ENCODE measurements at places on chromosomes 2 and 18. TPM values are rescaled to one million over a fixed set of nuclear protein-coding genes. Genes with fewer than 3 reads are reported as not detected.

DNA sequence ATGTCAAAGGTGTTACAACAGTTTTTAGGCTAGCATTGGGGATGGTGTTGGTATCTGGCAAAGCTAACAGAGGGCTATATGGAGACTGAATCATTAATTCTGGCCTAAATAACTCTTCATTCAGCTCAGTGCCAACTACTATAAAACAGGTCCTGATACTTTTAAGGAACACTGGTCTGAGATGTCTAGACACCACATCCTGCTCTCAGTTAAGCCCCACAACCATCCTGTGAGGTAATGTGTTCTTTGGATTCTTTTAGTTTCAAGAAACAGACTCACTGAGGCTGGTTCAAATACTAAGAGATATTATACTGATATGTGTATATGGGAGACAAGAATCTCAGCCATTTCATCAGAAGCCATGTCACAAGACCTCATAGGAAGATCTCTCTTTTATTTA is 14.2 kb upstream of the HK2 start:
- no peak overlapping the region for H3K4me3 ChIP-seq
- peaks cover 8% of the 10 kb centered on the region for H3K27me3 ChIP-seq
- no peak overlapping the region for H3K27ac ChIP-seq
- H3K36me3 ChIP-seq, result no peaks in the 10 kb centered on the region
- DNase-seq, result no peak

- DNase-seq, result no peak
- peaks cover 16% of the 10 kb centered on the region for H3K4me1 ChIP-seq
- no peak overlapping the region for H3K27ac ChIP-seq
- H3K4me3 ChIP-seq, result no peak overlapping the region
- H3K36me3 ChIP-seq, result no peaks in the 10 kb centered on the region
These were observed 804.3 kb downstream of the RNF144A start for GRCh38 chr2:7721413-7721995.

Gene TMEM131
- total RNA-seq, result 57.1 TPM

DNA sequence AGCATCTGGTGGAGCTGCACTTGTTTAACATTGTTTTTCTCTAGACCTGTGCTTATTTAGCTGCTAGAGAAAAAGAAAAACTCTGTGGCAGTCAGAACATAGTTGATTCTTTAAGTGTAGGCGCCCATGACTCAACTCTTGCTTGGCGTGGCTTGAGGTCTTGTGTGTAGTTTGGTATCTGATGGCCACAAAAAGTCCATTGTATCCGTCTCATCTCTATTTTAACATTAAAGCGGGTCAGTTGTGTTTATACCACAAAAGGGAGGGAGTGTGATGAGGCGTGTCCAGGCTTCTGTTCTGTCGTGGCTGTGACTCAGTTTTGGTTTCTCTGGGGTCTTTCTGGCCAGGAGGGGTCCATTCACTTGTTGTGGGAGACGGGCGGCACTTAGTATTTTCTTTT is 24.2 kb upstream of the UGT1A8 start:
- no peak overlapping the region for H3K27ac ChIP-seq
- peaks cover 9% of the 10 kb centered on the region for H3K27me3 ChIP-seq
- H3K4me3 ChIP-seq, result no peak overlapping the region
- H3K36me3 ChIP-seq, result no peaks in the 10 kb centered on the region
- no peaks in the 10 kb centered on the region for H3K4me1 ChIP-seq

GRCh38 chr2:218130377-218130776 is 4.5 kb downstream of the CXCR2 start:
- no peak overlapping the region for H3K4me3 ChIP-seq
- no peaks in the 10 kb centered on the region for H3K36me3 ChIP-seq
- peaks cover 24% of the 10 kb centered on the region for H3K27me3 ChIP-seq
- no peaks in the 10 kb centered on the region for H3K4me1 ChIP-seq
- no peak for DNase-seq
- H3K27ac ChIP-seq, result no peak overlapping the region

Gene PPM1B
- total RNA-seq, result 60.8 TPM

Gene NAT8
- total RNA-seq, result not detected

DNA sequence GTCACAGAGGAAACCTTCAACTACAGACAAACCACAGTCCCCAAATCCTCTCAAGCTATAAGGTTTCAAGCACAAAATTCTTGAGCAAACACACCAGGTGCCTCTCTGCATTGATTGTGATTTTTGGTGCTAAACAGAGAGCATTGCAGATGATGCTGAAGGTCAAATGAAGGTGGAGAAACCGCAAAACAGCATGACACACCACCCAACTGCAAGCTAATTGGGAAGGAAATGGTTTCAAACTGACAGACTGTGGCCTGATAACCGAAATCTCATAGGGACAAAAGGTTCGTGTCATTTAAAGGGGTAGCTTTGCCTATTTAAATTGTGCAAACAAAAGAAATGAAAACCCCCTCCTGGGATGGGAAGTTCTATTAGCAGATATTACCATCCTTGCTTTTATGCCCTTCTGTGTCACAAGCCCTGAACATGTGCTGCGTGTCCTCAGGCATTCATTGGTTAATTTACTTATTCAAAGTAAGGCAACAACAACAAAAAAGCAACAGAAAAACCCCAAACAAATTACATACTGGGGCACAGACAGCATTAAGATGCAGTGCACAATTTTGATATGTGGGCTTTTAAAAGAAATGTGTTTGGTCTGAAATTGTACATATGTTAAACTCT is 154.9 kb downstream of the AQP4 start:
- H3K4me1 ChIP-seq, result peaks cover 32% of the 10 kb centered on the region
- no peak overlapping the region for H3K27ac ChIP-seq
- no peak overlapping the region for H3K4me3 ChIP-seq
- no peaks in the 10 kb centered on the region for H3K36me3 ChIP-seq
- no peak for DNase-seq
- H3K27me3 ChIP-seq, result no peaks in the 10 kb centered on the region

DNA sequence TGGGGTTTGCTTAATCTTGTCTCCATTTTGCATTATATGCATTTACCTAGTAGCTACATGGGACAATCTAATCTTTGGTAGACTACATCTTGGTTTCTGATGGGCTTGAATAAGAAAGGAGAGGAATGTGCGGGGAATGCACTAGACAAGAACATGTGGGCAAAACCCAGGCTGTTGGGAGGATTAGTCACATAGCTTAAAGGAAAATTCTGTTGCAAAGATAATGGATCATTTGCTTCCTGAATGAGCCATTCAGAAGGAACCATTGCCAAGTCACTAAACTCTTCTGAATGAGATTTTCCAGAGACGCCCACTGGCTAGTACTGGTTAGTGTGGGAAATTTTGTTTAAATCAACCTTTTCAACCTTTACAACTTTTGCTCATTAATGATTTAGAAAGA is 84.8 kb downstream of the OSBPL6 start:
- H3K4me3 ChIP-seq, result no peak overlapping the region
- no peak for DNase-seq
- H3K27ac ChIP-seq, result no peak overlapping the region

- no peak overlapping the region for H3K4me3 ChIP-seq
- H3K27ac ChIP-seq, result no peak overlapping the region
- H3K4me1 ChIP-seq, result no peaks in the 10 kb centered on the region
- no peaks in the 10 kb centered on the region for H3K36me3 ChIP-seq
- DNase-seq, result no peak
These were observed 6.6 kb downstream of the NT5DC4 start for GRCh38 chr2:112727276-112728028.

DNA sequence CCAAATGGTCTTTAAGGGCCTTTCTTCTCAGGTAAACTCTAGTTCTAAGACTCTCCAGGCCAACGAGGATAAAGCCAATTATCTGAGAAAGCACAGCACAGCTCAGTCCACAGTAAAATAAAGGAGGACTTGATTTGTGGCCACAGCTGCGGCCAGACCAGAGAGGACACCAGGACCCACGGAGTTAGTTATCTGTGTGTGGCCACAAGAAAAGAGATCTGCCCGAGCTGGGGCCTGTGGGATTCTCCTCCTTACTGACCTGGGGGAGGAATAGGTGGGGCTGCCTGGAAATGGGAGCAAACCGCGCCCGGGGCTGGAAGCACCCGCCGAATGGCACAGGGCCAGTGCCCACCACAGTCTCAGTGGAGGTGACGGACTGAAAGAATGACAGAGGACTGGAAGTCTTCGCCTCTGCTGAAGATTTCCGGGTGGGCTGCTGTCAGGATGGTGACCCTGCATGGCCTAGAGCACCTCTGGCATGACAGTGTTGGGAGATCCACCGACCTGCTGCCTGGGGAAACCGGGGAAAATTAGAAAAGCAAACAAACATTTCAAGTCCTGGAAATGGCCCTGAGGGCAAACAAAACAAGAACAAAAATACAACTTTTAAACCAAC is 13.3 kb downstream of the PROC start:
- H3K36me3 ChIP-seq, result no peaks in the 10 kb centered on the region
- DNase-seq, result no peak
- no peak overlapping the region for H3K4me3 ChIP-seq
- H3K4me1 ChIP-seq, result peaks cover 2% of the 10 kb centered on the region
- peak overlapping the region; percentile 1 for H3K27ac ChIP-seq

Gene TMEM150A
- 26.0 TPM for total RNA-seq

Gene DLGAP1
- total RNA-seq, result 16.7 TPM

- peaks cover 22% of the 10 kb centered on the region for H3K27me3 ChIP-seq
- no peak for DNase-seq
- no peaks in the 10 kb centered on the region for H3K4me1 ChIP-seq
- no peak overlapping the region for H3K27ac ChIP-seq
- no peaks in the 10 kb centered on the region for H3K36me3 ChIP-seq
These were observed 229.4 kb downstream of the ZNF516 start for GRCh38 chr18:76265497-76266235.

Gene CPO
- not detected for total RNA-seq

GRCh38 chr2:116452651-116453050 is 1361.8 kb upstream of the DDX18 start:
- H3K4me3 ChIP-seq, result no peak overlapping the region
- H3K4me1 ChIP-seq, result peaks cover 3% of the 10 kb centered on the region
- DNase-seq, result no peak

DNA sequence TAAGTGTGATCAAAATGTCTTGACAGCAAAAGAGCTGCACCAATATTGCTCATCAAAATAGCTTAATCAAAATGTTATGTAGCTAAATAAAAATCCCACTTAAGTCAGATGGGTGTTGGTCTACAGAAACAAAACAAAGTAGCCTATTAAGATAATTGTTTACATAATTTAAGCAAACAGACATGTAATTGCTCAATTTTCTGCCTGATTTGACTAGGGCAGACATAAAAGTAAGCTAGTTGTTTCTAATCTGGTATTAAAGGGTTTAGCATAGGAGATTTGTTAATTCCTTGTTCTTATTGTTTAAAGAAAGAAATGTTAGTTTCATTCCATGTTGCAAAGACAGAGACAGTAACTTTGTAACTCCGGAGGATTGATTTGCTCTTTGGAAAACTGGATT is 11.5 kb upstream of the FEZ2 start:
- no peaks in the 10 kb centered on the region for H3K27me3 ChIP-seq
- H3K4me3 ChIP-seq, result no peak overlapping the region
- H3K27ac ChIP-seq, result no peak overlapping the region
- no peaks in the 10 kb centered on the region for H3K36me3 ChIP-seq
- H3K4me1 ChIP-seq, result no peaks in the 10 kb centered on the region
- DNase-seq, result no peak

Gene SERPINB3
- total RNA-seq, result not detected

DNA sequence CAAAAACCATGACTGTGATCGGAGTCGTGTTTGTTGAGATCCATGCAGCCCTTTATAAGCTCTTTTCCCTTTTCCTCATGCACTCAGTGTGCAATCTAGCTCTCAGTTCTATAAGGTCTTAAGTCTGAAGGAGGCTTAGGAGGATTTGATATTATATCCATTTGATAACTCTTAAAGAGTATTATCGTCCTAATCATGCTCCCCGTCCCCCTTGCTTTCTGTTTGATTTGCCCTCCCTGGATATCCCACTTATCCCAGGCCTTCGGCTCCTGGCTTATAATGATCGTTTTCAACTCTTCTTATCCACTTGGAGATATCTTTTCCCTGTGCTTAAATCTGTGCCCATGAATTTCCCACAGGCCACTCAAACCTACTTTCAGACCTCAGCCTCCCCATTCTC is 1917.7 kb upstream of the PIK3C3 start:
- DNase-seq, result no peak
- no peak overlapping the region for H3K4me3 ChIP-seq
- H3K27ac ChIP-seq, result no peak overlapping the region
- no peaks in the 10 kb centered on the region for H3K36me3 ChIP-seq
- H3K4me1 ChIP-seq, result peaks cover 9% of the 10 kb centered on the region

DNA sequence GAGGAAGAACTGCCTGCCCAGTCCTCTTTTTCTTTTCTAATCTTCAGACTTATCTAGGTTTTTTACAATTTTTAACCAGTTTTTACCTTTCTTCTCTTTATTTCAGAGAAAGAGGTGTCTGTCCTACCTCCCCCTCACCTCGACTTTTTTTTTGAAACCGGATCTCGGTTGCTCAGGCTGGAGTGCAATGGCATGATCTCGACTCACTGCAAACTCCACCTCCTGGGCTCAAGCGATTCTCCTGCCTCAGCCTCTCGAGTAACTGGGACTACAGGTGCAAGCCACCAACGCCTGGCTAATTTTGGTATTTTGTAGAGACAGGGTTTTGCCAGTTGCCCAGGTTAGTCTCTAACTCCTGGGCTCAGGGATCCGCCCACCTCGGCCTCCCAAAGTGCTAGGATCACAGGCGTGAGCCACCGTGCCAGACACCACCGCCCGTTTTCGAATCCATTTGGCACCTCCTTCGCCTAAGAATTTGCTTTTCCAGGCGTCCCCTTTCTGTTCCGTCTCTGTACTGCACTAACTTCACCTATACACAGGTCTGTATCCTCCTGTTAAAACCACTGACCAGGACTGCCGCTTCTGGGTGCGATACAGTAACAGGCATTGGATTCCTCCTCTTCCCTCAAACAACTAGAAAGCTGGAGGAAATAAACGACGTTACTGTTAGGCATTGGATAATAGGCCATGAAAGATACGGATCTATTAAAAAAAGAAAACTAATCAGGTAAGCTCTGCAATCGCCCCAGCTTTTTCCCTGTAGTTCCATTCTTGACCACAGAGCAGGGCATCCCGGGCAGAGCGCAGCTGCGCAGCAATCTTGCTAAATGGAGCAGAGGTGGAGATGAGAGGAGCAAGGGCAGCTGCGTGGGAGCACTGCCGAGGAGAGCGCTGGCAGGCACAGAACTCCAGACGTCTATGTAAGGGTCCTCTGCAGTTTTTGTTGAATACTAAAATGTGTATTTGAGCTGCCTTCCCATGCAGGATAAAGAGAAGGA is 69.9 kb downstream of the ZC3H6 start:
- H3K27me3 ChIP-seq, result no peaks in the 10 kb centered on the region
- DNase-seq, result no peak
- H3K27ac ChIP-seq, result no peak overlapping the region
- H3K36me3 ChIP-seq, result no peaks in the 10 kb centered on the region

DNA sequence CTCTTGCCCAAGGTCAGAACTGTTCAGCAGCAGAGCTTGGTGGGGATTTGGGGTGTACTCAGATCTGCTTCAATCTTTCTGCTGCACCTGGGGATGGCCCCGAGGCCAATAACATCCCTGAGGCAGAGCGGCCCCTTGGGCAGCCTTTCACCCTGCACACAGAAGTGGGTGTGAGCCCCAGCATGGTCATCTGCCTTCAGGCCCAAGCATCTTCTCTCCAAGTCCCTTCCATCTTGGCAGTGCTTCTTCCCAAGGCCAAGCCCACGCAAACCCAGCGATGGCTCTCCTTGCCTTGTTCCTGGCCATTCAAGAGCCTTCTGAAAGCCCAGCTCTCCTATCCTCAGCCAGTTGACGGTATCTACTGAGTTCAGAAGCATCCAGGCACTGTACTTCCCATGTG is 172.9 kb downstream of the INHBB start:
- no peak for DNase-seq
- H3K27ac ChIP-seq, result no peak overlapping the region
- peaks cover 76% of the 10 kb centered on the region for H3K27me3 ChIP-seq
- H3K4me3 ChIP-seq, result no peak overlapping the region
- no peaks in the 10 kb centered on the region for H3K36me3 ChIP-seq
